ENCODE measurements at places on chromosomes 2 and 18. TPM values are rescaled to one million over a fixed set of nuclear protein-coding genes. Genes with fewer than 3 reads are reported as not detected.

DNA sequence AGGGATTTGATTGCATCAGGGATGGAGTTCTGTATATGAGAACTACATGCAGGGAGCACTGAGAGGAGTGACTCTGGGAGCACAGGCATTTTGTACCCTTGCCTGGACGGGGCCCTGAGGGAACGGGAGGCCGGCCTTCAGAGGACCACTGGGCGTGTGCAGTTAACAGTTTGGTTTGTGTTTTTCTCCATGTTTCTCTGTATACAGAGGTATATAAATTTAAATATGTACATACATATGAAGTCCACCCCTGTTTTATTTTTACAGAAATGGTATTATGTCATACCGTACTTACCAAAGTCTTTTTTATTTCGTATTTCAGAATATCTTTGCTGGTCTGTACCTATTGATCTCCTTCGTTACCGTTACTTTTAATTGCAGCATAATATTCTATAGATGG is 111.3 kb downstream of the PTPRM start:
- no peak for DNase-seq
- H3K27me3 ChIP-seq, result no peaks in the 10 kb centered on the region
- no peaks in the 10 kb centered on the region for H3K36me3 ChIP-seq
- H3K4me3 ChIP-seq, result no peak overlapping the region
- H3K4me1 ChIP-seq, result no peaks in the 10 kb centered on the region

GRCh38 chr2:219475697-219476651 is 22.7 kb upstream of the GMPPA start:
- H3K36me3 ChIP-seq, result no peaks in the 10 kb centered on the region
- peaks cover 2% of the 10 kb centered on the region for H3K4me1 ChIP-seq
- no peaks in the 10 kb centered on the region for H3K27me3 ChIP-seq
- H3K4me3 ChIP-seq, result no peak overlapping the region
- no peak overlapping the region for H3K27ac ChIP-seq

- no peaks in the 10 kb centered on the region for H3K4me1 ChIP-seq
- no peak overlapping the region for H3K4me3 ChIP-seq
- no peak overlapping the region for H3K27ac ChIP-seq
- no peak for DNase-seq
- H3K36me3 ChIP-seq, result no peaks in the 10 kb centered on the region
Observed at GRCh38 chr2:134773335-134773734, 54.5 kb upstream of the TMEM163 start.

- no peaks in the 10 kb centered on the region for H3K36me3 ChIP-seq
- peaks cover 29% of the 10 kb centered on the region for H3K27me3 ChIP-seq
- H3K4me1 ChIP-seq, result no peaks in the 10 kb centered on the region
- H3K4me3 ChIP-seq, result no peak overlapping the region
- no peak for DNase-seq
- H3K27ac ChIP-seq, result no peak overlapping the region
Observed at GRCh38 chr2:127661072-127661649, 14.2 kb downstream of the LIMS2 start.

The NYAP2 gene
- total RNA-seq, result not detected

The C1QL2 gene
- total RNA-seq, result not detected

All from activated naive CD8-positive, alpha-beta T cell treated with anti-CD3 and anti-CD28 coated beads, Interleukin-2, amount 10 ng/mL, durations not matched to agents 7 days and 5 days (primary cell).